ENCODE measurements at places on chromosomes 4 and X. TPM values are rescaled to one million over a fixed set of nuclear protein-coding genes. Genes with fewer than 3 reads are reported as not detected.

DNA sequence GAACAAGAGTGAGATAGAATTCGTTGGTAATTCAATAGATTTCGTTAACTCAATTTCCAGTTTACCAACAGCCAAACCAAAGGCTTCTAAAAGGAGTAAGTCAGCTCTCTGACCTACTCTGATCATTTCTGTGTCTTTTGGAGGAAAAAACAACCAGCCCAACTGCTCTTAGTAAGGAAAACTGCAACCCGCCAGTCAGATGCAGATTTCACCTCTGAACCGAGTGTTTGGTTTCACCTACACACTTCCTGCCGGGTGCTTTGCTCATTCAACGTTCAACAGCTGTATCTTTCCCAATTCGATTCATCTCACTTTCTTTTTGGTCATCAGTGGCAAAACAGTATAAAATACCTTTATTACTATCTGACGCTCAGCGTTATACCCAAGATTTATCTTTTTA lies 24.5 kb downstream of the TMSB4X start:
- DNase-seq: no peak

DNA sequence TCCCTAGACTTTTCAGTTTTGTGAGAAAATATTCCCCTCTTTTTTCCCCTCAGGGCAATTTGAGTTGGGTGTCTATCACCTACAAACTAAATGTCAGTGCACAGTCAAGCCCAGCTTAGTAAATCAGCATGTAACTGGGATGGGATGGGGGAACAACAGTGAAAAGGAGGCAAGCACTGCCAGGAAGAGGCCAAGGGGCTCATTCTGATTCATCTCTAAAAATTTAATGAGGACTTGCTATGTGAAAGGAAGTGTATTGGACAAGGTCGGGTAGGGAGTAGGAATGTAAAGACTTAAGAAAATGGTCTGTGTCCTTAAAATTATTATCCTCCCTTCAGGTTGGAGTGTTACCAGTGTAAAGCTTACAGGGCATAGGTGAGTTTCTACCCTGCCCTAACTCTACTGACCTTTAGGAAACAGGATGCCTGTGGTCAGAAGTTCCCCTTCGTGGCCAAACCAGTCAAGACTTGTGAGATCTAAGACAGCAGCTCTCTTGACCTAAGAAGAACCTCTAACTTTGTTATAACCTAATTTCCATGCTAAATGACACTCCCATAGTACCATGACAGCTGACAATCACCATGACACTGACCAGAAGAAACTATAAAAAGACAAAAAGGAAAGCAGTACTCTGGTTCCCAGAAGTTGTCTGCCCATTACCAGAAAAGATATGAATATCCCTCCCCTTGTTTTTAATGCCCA lies 194.4 kb upstream of the LDB2 start:
- no peak for DNase-seq

DNA sequence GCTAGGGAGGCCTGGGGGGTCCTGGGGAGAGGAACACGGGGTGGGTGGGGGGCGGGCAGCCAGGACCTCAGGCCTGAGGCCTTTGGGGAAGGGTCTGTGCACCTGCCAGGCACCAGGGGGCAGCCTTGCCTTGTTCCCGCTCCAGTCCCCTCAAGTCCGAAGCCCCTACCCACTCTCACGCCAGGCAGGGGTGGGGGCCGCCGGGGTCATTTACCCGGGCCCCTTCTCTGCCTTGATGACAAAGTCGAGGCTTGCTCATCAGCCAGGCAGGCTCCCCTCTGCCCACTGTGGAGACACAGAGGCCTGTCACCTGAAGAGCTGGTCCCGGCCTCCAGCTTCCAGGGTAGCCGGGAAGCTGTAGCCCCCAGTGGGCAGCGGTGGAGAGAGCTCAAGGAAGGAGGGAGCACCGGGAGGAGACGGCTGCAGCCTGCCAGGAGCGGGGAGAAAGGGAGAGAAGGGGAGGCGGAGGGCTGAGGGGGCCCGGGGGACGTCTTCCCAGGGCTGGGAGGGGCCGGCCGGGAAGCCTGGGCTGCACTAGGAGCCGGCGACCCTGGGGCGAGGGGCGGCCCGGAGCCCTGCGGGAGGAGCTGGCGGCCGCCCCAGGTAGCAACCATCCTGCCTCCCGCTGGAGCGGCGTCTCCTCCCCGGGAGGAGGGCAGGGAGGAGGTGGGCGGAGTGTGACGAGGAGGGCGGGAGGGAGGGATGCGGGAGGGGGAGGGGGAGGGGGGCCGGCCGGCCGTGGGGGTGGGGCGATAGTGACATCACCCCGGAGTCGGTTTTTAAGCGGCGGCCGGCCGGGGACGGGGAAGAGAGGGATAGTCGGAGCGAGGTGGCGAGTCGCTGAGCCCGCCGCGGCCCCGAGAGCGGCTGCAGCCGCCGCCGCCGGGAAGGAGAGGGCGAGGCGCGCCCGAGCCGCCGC lies at the start of gene SLC6A8:
TSS of gene SLC6A8 (plus strand) at position 806 of the 919 bp plus-strand sequence. CDS start 649 bp downstream, outside the sequence.
- DNase-seq: peak; percentile 59

DNA sequence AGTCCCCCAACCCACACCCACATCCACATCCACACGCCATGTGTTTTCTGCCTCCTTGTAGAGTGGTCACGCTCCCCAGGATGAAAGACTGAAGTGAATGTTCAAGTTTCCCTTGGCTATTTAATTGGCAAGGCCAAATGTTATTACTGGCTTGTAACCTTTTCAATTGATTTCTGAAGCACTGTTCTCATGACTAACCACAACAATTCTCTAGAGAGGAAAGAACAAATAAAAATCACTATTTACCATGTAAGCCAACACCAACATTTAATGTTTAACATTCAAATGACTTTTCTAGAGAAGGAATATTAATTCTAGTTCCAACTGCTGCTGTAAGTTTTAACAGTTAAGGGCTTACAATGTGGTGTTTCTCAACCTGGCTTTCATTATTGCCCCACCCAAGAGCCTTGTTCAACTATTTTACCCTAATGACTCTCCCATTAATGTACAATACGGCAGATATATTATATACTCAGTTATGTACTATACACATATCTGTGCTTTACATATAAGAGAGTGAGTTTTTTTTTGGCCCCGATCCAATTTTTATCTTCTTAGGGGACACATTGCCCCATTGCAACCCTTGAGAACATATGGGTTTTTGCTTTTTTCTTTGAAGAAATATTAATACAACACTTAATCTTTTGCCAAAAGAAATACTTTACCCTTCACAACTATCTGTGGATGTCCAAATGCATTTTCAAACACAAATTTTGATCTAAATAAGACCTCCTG lies 46.5 kb downstream of the RELL1 start:
- DNase-seq: no peak

- no peak for DNase-seq
Observed at GRCh38 chrX:53768451-53768850, 81.9 kb upstream of the HUWE1 start.

GRCh38 chr4:86497131-86497530 lies 97.0 kb upstream of the PTPN13 start:
- DNase-seq: peak; percentile 56

IL2RG gene
- total RNA-seq: 3.4 TPM

HUWE1 gene
- total RNA-seq: 118 TPM

TCEAL8 gene
- total RNA-seq: 141 TPM

- no peak for DNase-seq
Observed at GRCh38 chr4:147059064-147059731, 113.5 kb upstream of the TTC29 start.

MAGEC3 gene
- total RNA-seq: not detected

VEGFC gene
- 13.0 TPM for total RNA-seq

- no peak for DNase-seq
Observed at GRCh38 chr4:114658179-114658578, 59.6 kb downstream of the UGT8 start.

P2RY10 gene
- not detected for total RNA-seq

- peak; percentile 15 for DNase-seq
Observed at GRCh38 chr4:111454961-111455360, 690.3 kb upstream of the FAM241A start.

GRCh38 chrX:19017271-19017670 lies 33.4 kb upstream of the PHKA2 start:
- DNase-seq: peak; percentile 18

NCAPG gene
- total RNA-seq: 1.8 TPM

DUSP9 gene
- total RNA-seq: not detected

CCDC158 gene
- total RNA-seq: not detected

DNA sequence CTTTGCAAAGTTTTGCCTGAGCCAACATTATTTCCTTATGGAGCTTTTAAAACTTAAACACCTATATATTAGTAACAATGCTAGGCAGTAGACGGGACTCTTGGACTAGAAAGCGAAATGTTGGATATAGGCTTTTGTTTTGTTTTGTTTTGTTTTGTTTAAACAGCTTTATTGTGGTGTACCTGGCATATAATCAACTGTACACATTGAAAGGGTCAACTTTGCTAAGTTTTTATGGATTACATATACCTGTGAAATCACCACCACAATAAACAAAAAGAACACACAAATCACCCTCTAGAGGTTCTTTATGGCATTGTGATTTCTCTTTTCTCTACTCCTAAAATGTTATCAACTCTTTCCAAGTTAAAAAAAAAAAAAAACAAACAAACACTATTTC lies 184.9 kb upstream of the LNX1 start:
- no peak for DNase-seq

DNA sequence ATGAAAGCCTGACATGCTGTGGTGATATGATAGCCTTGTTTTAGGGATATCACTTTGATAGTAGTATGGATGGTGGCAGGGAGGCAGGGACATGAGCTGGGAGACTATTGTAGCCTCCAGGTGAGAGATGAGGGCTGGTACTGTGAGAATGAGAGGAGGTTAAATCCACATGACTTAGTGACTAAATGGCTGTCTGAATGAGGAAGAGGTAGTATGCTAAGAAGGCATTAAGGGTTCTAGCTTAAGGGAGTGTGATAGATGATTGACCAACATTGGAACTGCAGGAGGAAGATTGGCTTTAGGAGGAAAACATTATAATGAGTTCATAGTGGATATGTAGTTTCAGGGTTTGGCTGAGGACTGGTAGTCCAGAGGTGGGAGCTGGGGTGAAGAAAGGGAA lies 195.0 kb upstream of the ANK2 start:
- no peak for DNase-seq

DNA sequence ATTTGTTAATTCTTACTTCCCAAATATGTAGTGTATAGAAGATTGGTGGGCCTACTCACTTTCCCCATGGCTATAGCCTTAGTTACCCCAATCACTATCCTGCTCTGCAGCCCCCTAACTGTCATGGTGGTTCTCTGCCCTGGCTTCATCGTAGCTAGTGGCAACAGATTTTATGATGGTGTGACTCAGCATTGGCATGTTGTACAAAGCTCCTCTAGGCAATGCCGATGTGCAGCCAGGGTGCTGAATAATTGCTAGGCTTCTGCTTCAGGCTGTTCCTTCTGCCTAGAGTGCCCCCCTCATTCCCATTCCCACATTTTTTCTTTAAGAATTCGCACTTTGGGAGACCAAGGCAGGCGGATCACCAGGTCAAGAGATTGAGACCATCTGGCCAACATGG lies 35.2 kb downstream of the AFF2 start:
- DNase-seq: peak; percentile 9

SPANXA2 gene
- not detected for total RNA-seq

GRCh38 chr4:68865188-68865638 lies 49.4 kb downstream of the UGT2B10 start:
- no peak for DNase-seq

DNA sequence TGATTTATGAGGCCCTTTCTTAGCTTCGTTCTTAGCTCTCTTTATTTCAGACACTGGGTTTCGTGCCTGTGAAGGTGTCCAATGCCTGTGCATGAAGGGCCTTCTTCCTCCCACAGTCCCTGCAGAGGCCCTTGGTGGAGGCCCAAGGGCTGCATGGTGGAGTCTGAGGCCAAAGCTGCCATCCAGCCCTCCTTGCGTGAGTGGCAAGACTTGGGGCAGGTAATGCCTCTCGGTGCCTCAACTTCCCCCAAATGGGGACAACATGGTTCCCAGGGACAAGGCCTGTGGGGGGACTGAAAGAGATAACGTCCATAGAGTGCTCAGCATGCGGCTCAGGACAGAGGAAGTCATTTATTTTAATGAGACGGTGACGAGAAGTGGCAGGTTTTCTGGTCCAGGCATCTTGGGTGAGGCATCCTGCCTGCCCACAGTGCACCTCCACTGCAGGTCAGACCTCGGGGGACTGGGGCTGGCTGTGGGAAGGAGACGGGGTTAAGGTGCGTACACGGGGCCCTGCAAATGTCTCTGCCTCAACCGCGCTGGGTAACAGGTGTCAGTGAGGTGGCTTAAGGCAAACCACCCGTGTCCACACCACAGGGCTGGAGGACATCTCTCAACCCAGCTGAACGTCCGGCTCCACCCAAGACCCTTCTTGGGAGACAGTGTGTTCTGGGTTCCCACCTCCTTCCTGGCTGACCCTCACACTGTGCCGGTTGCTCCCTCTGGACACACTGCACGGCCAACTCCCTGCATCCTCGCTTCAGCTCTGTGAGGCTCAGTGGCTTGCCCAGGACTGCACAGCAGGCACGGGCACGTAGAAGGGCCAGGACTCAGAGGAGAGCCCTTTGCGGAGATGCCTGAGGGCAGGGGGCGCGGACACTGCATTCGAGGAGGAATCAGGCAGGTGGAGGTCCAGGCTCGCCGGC lies 50.5 kb downstream of the PSAPL1 start:
- no peak for DNase-seq

PRDM5 gene
- 12.3 TPM for total RNA-seq

- no peak for DNase-seq
Observed at GRCh38 chr4:76709772-76710090, 188.2 kb downstream of the SOWAHB start.

DNA sequence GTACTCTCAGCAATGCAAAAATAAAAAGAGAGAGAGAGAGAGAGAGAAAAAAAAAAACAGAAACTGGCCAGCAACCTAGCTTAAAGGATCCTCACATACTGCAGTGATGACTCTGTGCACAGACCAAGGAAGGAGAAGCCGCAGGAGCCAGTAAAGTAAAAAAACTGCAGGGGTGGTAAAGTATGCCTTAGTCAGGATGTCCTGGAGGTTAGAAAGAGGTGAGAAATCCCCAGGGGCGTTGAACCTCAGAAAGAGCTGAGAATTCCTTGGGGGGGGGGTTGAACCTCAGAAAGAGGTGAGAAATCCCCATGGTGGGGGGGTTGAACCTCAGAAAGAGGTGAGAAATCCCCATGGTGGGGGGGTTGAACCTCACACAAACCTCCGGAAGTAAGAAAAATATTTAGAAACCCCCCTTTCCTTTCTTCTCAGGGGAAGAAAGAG lies 48.0 kb downstream of the MAGEA9 start:
- no peak for DNase-seq

FOXR2 gene
- not detected for total RNA-seq

- no peak for DNase-seq
Observed at GRCh38 chrX:111352424-111352823, 59.6 kb downstream of the DCX start.

GRCh38 chr4:146637621-146638332 lies 916 bp upstream of the POU4F2 start:
- peak; percentile 8 for DNase-seq
